ENCODE measurements at places on chromosomes 3 and 15. TPM values are rescaled to one million over a fixed set of nuclear protein-coding genes. Genes with fewer than 3 reads are reported as not detected.
A peak's percentile ranks its signal among the peaks of the same experiment; 100 is the strongest.

DNA sequence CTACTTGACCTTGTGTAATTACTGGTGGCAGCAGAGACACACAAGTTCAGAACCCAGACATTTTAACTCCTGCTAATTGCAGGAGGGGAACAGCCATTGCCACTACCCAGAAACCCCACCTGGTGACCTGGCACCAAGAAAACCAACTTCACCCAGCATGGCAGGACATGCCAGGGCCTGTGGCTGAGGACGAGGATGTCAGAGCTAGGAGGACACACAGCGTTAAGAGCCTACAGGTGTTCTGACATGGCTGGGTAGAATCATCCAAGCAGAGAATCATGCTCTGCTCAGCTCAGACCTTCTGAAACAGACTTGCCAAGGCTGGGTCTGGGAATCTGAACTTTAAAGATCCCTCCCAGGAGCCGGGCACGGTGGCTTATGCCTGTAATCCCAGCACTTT lies 11.7 kb upstream of the SPATA12 start:
- no peak overlapping the region for H3K4me3 ChIP-seq
- no peaks in the 10 kb centered on the region for H3K36me3 ChIP-seq
- no peaks in the 10 kb centered on the region for H3K27me3 ChIP-seq

- H3K4me1 ChIP-seq: no peaks in the 10 kb centered on the region
- no peak overlapping the region for H3K4me3 ChIP-seq
- peaks cover 66% of the 10 kb centered on the region for H3K36me3 ChIP-seq
Observed at GRCh38 chr3:5205165-5205941, 17.8 kb downstream of the EDEM1 start.

- no peak overlapping the region for H3K4me3 ChIP-seq
- no peak overlapping the region for H3K27ac ChIP-seq
- H3K36me3 ChIP-seq: peaks cover 6% of the 10 kb centered on the region
- no peak for DNase-seq
Observed at GRCh38 chr15:43889042-43889441, 62.2 kb downstream of the WDR76 start.

- DNase-seq: no peak
- H3K27me3 ChIP-seq: no peaks in the 10 kb centered on the region
- no peaks in the 10 kb centered on the region for H3K4me1 ChIP-seq
- no peak overlapping the region for H3K4me3 ChIP-seq
- H3K27ac ChIP-seq: no peak overlapping the region
- peaks cover 10% of the 10 kb centered on the region for H3K36me3 ChIP-seq
Observed at GRCh38 chr15:77195586-77195985, 124.7 kb upstream of the TSPAN3 start.

DNA sequence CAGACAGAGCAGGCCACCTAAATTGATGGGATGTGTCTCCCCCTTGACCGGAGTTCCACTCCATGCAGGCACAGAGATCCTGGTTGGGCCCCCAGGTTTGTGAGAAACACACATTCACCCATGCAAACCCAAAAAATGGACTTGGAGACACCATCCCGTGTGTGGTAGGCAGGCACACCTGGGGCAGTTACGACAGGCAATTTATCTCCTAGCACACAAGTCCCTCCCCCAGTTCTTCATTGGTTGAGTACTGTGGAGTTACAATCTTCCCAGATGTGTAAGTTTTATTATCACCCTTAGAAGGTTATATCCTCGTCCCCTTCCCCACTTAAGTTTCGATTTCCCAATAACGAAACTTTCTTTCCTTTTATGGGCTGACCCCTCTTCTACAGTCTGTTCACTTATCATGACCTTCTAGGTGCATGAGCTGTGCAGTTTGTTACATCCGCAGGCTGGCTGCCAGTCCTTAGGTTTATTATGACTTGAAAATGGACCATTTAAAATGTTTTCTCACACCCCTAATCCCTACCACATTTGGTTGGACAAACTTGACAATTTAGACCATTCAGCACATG lies 27.3 kb downstream of the ARL8B start:
- peaks cover 31% of the 10 kb centered on the region for H3K36me3 ChIP-seq
- H3K27ac ChIP-seq: no peak overlapping the region
- no peak overlapping the region for H3K4me3 ChIP-seq
- no peak for DNase-seq

GRCh38 chr3:84885199-84885882 lies 73.4 kb upstream of the CADM2 start:
- H3K36me3 ChIP-seq: no peaks in the 10 kb centered on the region
- DNase-seq: no peak
- H3K4me1 ChIP-seq: no peaks in the 10 kb centered on the region
- H3K27me3 ChIP-seq: no peaks in the 10 kb centered on the region
- no peak overlapping the region for H3K27ac ChIP-seq
- no peak overlapping the region for H3K4me3 ChIP-seq

DNA sequence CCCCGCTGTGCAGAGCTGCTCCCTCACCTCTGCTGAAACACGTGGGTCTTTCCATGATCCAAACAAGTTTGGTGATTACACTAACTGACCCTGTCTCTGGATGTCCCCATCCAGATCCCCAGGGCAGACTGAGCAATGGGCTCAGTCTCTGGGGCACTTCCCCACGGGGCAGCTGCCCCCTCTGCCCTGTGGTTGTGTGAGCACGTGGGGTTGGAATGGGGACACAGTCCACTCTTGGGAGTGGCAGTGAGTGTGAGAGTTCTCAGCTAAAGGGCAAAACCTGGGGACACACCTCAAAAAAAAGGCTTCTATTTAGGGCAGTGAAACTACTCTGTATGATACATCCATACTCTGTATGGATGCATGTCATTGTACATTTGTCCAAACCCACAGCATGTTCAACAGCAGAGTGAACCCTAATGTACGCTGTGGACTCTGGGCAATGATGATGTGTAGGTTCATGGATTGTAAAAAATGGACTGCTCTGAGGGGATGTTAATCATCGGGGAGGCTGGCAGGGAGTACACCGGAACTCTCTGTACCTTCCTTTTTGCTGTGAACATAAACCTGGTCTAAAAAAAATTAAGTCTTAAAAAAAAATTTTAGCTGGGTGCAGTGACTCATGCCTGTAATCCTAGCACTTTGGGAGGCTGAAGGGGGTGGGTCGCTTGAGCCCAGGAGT lies 49.9 kb upstream of the BLM start:
- H3K27me3 ChIP-seq: no peaks in the 10 kb centered on the region
- no peak overlapping the region for H3K4me3 ChIP-seq
- H3K27ac ChIP-seq: no peak overlapping the region
- no peaks in the 10 kb centered on the region for H3K4me1 ChIP-seq
- H3K36me3 ChIP-seq: no peaks in the 10 kb centered on the region
- no peak for DNase-seq

- peaks cover 8% of the 10 kb centered on the region for H3K4me1 ChIP-seq
- DNase-seq: no peak
- H3K36me3 ChIP-seq: no peaks in the 10 kb centered on the region
- H3K27ac ChIP-seq: no peak overlapping the region
- H3K4me3 ChIP-seq: no peak overlapping the region
- H3K27me3 ChIP-seq: no peaks in the 10 kb centered on the region
Observed at GRCh38 chr3:151709847-151710246, 23.9 kb upstream of the AADACL2 start.

Gene EPHA3
- 0.59 TPM for total RNA-seq

DNA sequence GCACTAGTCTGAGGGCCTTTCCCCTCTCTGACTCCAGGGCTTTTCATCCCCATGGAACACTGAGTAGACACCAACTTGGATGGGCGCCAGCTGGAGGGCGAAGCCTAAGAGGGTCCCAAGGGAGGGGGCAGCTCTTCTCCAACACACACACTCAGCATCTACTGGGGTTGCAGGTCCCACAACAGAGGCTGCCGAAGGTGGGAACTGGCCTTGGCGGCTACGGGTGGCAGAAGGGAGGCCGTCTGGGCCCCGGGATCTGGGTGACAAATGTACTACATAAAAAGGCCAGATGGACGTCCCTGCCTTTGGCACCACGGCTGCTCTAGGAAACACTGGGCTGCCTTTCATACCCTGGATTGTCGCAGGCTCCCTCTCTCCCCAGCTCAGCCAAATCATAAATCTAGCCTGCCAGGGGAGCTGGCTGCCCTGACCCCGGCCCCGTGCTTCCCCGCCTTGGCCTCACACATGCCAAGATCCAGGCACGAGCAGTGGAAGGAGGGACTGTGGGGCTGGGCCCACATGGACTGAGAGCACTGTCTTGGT lies 31.5 kb downstream of the SEMA5B start:
- DNase-seq: no peak
- no peak overlapping the region for H3K27ac ChIP-seq
- H3K4me3 ChIP-seq: no peak overlapping the region
- H3K4me1 ChIP-seq: no peaks in the 10 kb centered on the region
- no peaks in the 10 kb centered on the region for H3K36me3 ChIP-seq

DNA sequence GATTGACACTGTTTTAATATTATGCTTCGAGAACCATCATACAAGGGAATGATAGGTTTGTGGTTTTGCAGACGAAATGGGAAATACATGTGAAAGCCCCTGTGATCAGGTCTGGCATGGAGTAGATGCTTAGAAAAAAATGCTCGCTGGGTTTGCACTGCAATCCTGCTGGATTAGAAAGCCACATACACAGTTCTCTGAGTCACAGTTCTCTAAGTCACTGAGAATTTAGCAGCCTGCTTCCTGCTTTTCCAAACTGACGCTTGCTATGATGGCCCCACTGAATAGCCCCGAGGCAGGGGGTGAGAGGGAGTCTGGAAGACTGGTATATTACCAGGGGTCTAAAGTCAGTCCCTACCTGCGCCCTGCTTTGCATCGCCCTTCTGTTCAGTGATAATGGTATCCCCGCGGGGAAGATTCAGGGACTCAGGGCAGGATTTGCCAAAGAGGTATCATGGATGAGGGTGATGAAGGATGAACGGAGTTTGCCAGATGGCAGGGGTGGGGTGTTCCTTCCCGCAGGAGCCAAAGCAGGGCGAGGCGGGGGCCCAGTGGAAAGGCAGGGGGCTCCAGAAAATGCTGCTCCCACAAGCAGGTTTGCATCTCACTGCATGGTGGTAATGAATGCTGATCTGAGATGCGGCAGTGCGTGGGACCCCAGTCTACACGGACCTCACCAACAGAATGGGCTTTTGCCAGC lies 82.3 kb downstream of the IQSEC1 start:
- H3K4me1 ChIP-seq: 0 out of 2 replicates have a peak, but pooled peaks cover 3% of the 10 kb centered on the region
- no peak overlapping the region for H3K27ac ChIP-seq
- H3K27me3 ChIP-seq: no peaks in the 10 kb centered on the region
- no peak overlapping the region for H3K4me3 ChIP-seq

- H3K4me1 ChIP-seq: no peaks in the 10 kb centered on the region
- no peak overlapping the region for H3K4me3 ChIP-seq
- DNase-seq: no peak
Observed at GRCh38 chr3:37763309-37763708, 98.4 kb upstream of the CTDSPL start.

DNA sequence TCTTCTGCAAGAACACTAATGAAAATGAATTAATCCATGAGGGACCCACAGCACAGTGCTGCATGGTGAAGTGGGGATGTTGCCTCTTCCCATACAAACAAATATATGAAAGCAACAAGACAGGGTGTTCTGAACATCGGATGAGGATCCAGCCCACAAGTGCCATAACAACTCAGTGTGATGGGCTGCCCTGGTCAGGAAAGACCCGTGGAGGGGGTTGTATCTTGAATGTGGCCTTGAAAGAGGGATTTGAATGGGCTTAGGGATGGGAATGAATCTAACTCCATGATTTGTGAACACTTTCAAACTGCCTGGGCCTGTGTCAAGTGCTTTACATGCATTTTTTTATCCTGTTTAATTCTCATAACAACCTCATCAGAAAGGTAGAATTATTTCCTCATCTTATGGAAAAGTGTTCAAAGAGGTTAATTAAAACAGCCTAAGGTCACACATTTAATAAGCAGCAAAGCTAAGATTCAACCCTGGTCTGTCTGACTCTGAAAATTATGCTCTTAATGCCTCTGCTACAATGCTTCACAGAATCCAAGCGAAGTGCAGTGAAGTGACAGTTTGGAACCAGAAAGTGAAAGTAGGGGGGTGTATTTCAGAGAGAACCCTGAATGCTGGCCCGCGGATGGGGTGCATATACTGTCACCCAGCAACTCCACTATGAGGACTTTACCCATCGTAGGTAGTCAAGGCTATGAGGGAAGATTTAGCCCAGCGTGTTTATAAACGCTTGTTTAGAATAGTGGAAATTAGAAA lies 65.6 kb upstream of the HEG1 start:
- DNase-seq: no peak
- no peaks in the 10 kb centered on the region for H3K27me3 ChIP-seq
- H3K4me3 ChIP-seq: peak overlapping the region; percentile 85
- H3K27ac ChIP-seq: no peak overlapping the region
- no peaks in the 10 kb centered on the region for H3K36me3 ChIP-seq

Gene SNTN
- not detected for total RNA-seq

Gene ARGFX
- not detected for total RNA-seq

DNA sequence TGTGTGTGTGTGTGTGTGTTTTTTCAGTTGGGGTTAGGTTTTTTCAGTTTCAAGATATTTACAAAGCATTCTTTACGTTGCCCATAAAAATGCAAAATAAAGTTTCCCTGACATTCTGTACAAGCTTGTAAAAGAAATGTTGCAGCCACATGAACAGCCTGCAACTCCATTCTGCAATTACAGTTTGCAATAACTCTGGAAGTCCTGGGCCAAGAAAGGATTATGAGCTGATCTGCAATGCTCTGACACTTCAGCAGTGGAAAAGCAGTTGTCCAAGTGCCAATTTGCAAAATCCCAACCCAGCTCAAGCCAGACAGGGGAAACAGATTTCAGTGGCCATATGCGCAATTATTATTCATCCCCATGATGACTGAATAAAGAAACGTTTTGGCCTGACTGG lies 322.1 kb downstream of the MEX3B start:
- H3K27me3 ChIP-seq: no peaks in the 10 kb centered on the region
- DNase-seq: no peak
- peaks cover 46% of the 10 kb centered on the region for H3K36me3 ChIP-seq
- no peak overlapping the region for H3K27ac ChIP-seq
- no peak overlapping the region for H3K4me3 ChIP-seq

DNA sequence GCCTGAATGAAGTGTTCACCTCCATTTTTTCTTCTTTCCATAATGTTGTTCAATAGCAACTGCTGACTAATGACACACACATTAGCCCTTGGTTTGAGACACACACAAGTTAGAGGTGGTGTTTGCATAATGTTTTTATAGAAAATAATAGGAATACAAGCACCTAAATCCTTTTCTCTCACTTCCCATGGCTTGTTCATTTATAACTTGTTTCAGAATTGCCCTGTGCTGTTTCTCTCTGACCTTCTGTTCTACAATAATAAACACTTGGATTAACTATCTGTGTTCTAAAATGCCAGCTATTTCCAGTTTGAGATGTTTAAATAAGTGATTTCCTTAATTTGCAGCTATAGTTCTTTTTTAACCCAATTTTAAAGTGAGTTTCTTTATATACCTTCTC lies 525.1 kb upstream of the ROBO2 start:
- DNase-seq: no peak
- H3K27ac ChIP-seq: no peak overlapping the region
- no peaks in the 10 kb centered on the region for H3K27me3 ChIP-seq
- H3K4me3 ChIP-seq: no peak overlapping the region
- no peaks in the 10 kb centered on the region for H3K4me1 ChIP-seq

- no peaks in the 10 kb centered on the region for H3K4me1 ChIP-seq
- H3K27ac ChIP-seq: no peak overlapping the region
- H3K4me3 ChIP-seq: no peak overlapping the region
- H3K27me3 ChIP-seq: no peaks in the 10 kb centered on the region
- peaks cover 13% of the 10 kb centered on the region for H3K36me3 ChIP-seq
Observed at GRCh38 chr15:34851007-34851406, 55.7 kb upstream of the ACTC1 start.
